ENCODE measurements at places on chromosomes 13 and 19. TPM values are rescaled to one million over a fixed set of nuclear protein-coding genes. Genes with fewer than 3 reads are reported as not detected.

Gene KIR3DL1
- total RNA-seq, result not detected

Gene PSG3
- total RNA-seq, result not detected

- DNase-seq, result no peak
These were observed 84.9 kb downstream of the PTPRS start for GRCh38 chr19:5255602-5256231.

DNA sequence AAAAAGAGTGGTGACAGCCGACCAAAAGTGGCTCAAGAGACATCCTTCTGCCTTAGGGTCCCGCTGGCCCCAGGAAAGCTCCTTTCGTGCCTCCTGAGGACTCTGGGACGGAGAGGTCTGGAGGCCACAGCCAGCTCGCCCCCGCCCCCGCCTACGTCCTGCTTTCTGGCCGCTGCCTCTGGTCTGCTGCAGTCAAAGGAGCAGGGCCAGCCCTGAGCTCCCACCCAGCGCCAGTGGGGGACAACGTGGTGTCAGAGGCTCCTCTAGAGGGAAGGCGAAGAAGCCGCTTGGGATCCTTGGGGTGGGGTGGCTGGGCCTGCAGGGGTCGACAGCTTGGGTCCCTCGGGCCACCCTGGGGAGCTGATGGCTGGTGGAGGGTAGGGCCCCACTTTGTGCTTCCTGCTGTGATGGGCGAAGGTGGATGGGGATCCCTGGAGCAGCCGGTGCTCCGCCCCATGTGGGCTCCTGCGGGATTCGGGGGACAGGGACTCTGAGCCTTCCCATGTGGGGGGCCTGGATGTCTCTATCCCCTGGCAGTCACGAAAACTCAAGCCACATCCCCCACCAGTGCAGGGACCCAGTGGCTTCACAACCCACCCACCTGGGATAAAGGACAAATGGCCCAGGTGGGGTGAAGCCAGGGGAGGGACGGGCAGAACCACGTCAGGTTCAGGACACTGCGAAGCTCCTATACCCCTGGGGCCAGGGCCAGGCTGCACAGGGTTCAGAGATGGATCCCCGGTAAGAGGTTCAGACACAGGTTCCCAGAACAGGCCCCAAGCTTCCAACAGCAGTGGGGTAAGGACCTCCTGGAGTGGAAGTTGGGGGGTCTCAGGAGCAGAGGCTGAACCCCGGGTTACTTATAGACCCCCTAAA, 9.0 kb upstream of the DIRAS1 start:
- no peak for DNase-seq

Data from LHCN-M2 (cell line).